Fibroblast of skin of back (primary cell): ENCODE measurements at places on chromosomes 12 and 14.

DNA sequence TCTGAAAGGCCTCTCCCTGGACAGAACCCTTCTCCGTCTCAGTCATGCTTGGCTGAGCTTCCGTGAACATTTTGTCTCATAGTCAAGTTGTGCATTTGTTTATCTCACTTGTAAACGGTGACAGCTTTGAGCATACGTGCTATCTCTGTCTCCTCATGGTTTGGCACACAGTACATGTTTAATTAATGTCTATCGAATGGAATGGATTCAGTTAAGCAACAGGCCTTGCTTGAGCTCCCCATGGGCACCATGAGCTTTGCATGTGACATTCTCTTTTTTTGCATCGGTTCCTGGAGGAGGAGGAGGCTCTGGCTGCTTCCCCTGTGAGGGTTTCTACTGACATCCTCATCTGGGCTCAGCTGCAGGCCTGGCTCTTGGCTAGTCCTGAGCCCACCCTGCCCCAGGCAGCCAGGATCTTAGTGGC lies 80.0 kb downstream of the PRIMA1 start:
- DNase-seq: no peak

DNA sequence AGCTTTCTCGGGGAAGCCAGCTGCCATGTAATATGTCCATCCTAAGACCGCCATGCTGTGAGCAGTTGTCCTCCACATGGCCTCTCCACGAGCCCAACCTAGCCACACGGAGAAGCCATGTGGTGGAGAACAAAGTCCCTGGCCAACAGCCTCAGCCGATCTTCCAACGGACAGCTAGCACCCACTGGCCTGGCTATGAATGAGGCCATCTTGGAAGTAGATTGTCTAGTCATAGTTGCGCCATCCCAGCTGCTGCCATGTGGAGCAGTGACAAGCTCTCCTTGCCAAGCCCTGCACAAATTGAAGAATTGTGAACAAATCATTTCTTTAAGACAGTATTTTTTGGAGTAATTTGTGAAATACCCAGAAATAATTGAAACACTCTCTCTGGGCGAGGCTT lies 49.3 kb upstream of the USP44 start:
- no peak for DNase-seq

DNA sequence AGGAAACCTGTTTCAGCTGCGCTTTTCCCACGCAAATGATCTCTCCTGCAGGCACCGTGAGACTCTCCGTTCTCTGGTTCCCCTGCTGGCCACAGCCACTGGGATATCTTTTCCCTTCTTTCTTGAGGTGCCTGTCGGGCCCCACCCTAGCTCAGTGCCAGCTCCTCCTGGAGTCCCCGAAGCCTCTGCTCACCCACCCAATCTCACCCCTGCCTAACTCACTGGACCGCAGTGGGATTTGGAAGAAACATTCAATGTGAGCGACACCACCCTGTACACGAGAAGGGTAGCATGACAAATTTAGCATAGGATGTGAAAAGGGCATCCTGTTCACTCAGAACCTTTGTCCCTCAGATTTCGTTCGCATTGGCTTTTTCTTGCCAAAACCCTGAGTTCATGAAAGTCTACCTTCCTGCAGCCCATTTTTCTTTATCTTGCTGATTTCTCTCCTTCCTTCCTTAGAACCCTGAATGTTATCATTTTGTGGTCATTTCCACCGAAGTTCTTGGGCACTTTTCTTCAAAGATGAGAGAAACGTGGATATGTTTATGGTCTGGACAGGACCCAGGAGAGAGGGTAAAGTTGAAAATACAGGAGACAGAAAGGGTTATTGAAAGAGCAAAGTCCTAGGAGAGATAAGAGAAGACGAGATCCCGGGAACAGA lies 63.6 kb upstream of the ELK3 start:
- no peak for DNase-seq

GRCh38 chr12:82696543-82696942 lies 9.8 kb downstream of the TMTC2 start:
- no peak for DNase-seq

- peak; percentile 86 for DNase-seq
These were observed 14.6 kb downstream of the CAPS2 start for GRCh38 chr12:75315518-75315917.

GRCh38 chr14:23067847-23068788 lies 10.8 kb upstream of the CDH24 start:
- DNase-seq: no peak

DNA sequence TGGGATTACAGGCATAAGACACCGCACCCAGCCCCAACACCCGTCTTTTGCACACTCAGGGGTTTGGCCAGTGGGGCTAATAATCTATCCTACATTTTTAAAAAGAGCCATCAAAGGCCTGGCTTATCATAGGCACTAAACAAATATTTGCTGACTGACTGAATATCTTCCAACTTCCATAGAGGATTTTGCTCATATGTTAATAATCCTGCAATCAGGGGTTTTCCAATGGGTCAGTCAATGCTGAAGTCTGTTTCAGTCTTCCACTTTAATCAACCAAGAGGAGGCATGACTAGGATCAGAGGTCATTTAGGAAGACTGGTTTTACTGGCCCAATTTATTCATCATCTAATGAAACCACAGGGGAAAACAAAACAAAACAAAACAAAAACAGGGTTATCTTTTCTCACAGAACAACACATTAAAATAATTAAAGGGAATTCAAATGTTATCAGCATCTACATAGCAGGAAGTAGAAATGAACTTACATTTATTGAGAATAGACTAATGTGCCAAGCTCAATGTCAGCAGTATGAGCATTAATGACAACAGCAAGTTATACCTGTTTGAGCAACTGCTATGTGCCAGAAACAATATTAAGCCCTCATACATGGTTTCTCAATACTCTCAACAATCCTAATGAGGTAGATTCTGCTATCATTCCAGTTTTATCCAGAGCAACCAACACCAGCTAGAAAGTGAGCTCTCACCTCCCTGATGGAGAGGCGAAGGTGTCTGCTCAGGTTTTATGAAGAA lies 372.2 kb downstream of the EGLN3 start:
- no peak for DNase-seq

DNA sequence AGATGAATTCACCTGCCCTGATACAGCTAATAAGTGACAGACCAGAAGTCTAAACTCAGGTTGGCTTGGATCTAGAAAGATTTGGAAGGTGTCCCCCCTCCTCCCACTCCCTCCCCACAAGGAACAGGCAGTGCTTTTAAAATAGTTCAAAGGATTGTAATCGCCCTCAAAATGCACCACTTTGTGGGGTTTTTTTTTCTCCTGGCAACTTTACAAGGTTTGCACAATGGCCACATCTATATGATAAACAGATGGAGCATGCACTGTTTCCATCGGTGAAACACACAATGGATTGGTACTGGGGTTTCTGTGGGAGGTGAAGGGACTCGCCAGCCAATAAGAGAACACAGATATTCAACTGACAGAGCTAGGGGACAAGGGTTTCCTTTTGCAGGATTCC lies 137.4 kb downstream of the LLPH start:
- no peak for DNase-seq

DNA sequence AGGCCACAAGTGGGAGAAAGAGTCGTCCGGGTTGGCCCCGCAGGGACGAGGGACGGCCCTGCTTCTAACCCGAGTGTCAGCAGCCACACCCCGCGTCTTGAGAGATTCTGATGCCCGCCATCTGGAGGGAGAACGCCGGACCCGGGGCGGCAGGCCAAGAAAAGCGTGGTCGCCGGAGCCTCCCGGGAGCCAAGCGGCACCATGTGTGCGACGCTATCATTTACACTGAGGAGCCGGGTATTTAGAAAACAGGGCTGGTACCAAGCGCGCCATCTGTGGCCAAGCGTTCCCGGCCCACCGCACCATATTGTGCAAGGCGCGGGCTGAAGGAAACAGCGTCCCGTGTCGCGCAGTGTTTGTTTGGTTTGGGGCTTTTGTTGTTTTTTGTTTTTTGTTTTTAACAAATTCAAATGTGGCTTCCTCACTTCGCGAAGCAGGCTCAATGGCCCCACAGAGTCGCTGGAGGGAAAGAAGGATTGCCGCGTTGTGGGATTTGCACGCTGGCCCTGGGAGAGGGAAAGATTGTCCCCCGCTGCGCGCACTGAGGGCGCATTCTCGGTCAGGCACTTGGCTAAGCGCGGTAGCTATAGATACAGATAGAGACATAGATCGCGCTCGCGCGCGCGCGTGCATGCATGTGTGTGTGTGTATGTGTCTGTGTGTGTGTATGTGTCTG lies 153.8 kb downstream of the BCL11B start:
- DNase-seq: peak; percentile 12

GRCh38 chr14:96511146-96511545 lies 9.0 kb downstream of the PAPOLA start:
- no peak for DNase-seq

GRCh38 chr14:68719634-68720384 lies 73.1 kb downstream of the ZFP36L1 start:
- DNase-seq: no peak

DNA sequence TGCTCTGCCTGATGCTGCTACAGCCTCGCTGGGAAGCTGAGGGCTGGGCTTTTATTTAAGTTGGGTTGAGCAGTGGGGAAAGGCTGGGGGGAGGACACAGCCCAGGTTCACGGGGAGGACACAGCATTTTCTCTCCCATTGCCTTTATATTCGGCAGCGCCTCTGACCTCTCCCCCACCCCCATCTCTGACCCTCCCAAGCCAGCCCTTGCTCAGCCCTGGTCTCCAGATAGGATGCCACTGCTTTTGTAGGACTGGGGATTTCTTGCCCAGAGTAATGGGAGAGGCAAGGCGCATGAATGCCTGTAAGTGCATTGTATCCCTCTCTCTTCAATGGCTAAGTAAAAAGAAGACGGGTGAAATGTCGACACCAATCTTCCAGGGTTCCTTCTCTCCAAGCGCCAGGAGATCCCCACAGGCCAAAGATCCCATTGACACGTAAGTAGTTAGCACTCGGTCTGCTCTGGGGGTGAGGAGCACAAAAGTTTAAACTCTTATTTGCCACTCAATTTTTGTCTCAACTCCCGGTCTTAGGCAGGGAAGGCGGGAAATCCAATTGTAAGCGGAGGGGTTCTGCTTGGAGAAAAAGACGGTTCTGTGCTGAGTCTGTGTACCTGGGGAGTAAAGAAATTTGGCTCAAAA lies 4.6 kb downstream of the HOXC4 start:
- DNase-seq: no peak

GRCh38 chr12:125064492-125064891 lies 743 bp upstream of the AACS start:
- DNase-seq: no peak

DNA sequence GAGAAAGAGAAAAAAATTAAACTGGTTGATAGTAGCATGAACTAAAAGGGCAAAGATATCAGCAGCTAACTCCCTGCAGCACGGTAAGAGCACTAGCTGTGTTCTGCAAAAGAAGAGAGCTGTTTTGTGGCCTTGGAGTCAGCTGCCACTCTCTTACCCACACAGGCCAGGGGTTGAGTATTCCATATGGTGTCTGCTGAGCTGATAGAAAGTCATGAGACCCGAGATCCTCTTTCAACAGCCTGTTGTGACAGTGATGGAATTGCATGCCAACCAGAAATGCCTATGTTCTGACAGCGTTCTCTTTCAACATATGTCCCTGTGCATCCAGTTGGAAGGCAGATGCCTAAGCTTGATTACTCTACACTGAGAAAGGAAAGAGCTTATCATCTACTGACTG lies 39.9 kb downstream of the TMTC1 start:
- DNase-seq: peak; percentile 83
